ENCODE measurements at places on chromosomes 7 and 10. TPM values are rescaled to one million over a fixed set of nuclear protein-coding genes. Genes with fewer than 3 reads are reported as not detected.

Gene NT5C3A
- 65.0 TPM for total RNA-seq

DNA sequence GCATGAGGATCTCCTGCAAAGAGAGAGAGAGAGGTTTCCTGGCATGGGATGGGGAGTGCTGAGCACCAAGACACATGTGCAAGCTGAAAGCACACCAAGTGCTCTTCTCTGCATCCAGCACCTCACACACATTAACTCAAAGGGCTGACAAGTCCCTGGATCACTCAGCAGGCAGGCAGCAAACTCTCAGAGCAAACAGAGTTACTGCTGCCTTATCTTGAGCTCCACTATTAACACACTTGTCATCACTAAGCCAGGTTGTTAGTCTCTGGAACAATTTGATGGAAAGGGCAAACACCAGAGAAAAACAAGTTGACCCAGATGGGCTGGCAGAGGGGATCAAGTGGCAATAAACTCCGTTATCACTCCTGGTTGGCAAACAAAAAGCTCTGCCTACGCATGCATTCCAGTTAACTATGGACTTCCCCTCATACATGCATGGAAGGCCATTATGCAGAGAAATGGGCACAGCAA lies 349.9 kb downstream of the KCNMA1 start:
- no peak for DNase-seq
- peak overlapping the region; percentile 55 for H3K27ac ChIP-seq
- H3K27me3 ChIP-seq: peaks cover 8% of the 10 kb centered on the region

GRCh38 chr7:11956991-11957390 lies 125.0 kb upstream of the THSD7A start:
- no peaks in the 10 kb centered on the region for H3K36me3 ChIP-seq
- H3K27me3 ChIP-seq: no peaks in the 10 kb centered on the region
- H3K4me1 ChIP-seq: no peaks in the 10 kb centered on the region
- H3K27ac ChIP-seq: no peak overlapping the region

GRCh38 chr10:114359953-114360345 lies 44.4 kb downstream of the AFAP1L2 start:
- no peaks in the 10 kb centered on the region for H3K36me3 ChIP-seq
- no peaks in the 10 kb centered on the region for H3K27me3 ChIP-seq
- H3K4me3 ChIP-seq: no peak overlapping the region

Gene CPA2
- 1.6 TPM for total RNA-seq

Gene FXYD4
- not detected for total RNA-seq

GRCh38 chr7:127751490-127752448 lies 99.8 kb downstream of the SND1 start:
- no peaks in the 10 kb centered on the region for H3K27me3 ChIP-seq
- H3K27ac ChIP-seq: no peak overlapping the region
- H3K36me3 ChIP-seq: no peaks in the 10 kb centered on the region
- H3K4me3 ChIP-seq: no peak overlapping the region
- no peak for DNase-seq
